Type B pancreatic cell (in vitro differentiated cells): ENCODE measurements at places on chromosomes 5 and 9. TPM values are rescaled to one million over a fixed set of nuclear protein-coding genes. Genes with fewer than 3 reads are reported as not detected.

SHC3 gene
- total RNA-seq, result 4.8 and 5.3 TPM in 2 replicates

ZNG1C gene
- 27.2 and 33.2 TPM in 2 replicates for total RNA-seq

DNA sequence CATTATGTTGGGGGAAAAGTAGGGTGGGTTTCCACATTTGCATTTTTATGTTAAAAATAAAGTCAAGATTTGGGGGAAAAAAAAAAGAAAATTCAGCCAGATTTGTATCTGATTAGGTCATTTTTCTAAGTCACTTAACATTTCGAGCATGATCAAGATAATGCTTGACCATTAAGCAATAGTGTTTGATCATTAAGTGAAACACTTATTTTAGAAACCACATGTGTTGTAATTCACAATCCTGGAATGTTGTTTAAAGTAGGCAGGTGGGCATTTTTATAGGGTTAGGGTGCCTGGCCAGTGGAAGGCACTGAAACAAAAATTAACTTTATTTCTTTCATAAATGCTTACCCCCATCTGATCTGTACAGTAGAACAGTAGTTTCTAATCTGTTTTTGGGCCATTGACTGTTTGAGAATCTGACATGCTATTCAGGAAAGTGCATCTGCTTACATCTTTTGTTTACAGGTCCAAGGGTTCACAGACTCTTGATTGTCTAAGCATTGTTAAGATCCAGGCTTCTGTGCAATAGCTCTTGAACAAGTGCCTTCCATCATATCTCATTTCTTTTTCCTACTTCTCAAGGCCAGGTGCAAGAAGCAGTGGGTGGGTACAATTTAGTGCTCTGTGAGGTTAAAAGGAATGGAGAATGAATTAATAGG is 9.1 kb downstream of the ZCCHC9 start:
- DNase-seq, result no peak

DNA sequence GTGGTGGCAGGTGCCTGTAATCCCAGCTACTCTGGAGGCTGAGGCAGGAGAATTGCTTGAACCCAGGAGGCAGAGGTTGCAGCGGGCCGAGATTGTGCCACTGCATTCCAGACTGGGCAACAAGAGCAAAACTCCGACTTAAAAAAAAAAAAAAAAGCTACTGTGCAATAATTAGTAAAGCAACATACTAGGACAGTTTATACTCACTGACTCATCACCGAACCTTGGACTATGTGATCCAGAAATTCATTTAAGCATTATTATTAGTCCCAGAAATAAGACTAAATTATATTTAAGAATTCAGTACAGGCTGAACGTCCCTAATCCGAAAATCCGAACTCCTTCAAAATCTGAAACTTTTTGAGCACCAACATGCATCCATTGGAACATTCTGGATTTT is 37.8 kb downstream of the GOLPH3 start:
- DNase-seq, result no peak

DNA sequence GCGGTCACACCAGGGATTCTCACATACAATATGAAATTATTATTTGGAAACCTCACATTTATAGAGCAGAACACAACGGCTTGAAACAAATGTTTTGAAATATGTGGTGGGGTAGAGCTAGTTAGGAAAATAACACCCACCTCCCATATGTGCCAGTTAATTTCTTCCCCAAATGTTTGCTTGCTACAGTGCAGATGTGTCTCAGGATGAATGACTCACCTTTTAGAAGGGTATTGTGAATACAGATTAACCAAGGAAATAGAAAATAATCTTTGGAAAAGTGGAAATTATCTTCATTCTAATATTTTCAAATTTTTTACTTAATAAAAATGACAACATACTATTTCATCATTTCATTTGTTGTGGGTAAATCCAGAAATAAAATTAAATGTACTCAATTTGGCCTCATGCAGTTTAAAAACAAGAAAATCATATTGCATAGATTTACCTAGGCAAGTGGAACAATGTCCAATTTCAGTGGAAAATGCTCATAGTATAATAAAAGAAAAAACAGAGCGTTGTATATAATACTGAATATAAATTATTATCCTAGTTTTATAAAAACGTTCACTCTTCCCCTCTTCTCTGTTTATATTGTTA is 39.3 kb upstream of the RICTOR start:
- no peak for DNase-seq

DNA sequence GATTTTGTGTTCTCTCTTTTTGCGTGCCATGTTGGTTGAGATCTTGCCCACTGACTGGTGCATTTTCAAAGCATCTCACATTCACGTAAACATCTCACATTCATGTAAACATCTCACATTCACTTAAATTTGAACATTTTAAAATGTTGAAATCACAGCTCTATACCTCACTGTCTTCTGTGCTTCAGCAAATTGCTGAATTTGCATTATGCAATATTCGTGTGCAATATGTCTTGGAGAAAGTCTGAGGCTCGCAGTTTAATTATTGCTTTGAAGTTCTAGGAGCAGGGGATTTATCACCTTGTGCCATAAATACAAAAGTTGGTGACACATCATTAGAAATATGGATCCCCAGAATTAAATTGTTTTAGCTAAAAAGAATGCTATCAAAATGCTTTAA is 42.6 kb downstream of the TNFSF15 start:
- DNase-seq, result no peak

- DNase-seq, result peak; percentile 42
Measured at GRCh38 chr5:133702791-133703770, 90.7 kb upstream of the FSTL4 start.

DNA sequence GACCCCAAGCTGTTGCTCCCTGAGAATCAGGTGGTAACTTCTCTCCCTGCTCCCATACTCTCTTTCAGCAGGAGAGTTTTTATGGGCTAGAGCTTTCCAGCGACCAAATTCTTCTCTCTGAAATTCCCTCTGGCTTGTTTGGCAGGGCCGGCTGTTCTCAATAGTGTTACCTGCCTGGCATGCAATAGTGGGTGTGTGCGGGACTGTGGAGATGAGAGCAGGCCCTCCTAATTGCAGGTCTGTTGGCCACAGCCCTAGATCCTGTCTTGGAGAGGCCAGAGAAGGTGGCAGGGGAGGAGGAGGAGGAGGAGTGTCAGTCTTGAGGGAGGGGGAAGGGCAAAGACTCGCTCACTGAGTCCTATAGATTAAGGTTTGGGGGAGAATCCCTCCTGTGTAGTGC is 29.5 kb downstream of the AQP7 start:
- DNase-seq, result no peak

- no peak for DNase-seq
Measured at GRCh38 chr5:128644863-128645262, 106.8 kb upstream of the FBN2 start.

GRCh38 chr9:132651259-132651658 is 18.5 kb downstream of the DDX31 start:
- DNase-seq, result no peak

DNA sequence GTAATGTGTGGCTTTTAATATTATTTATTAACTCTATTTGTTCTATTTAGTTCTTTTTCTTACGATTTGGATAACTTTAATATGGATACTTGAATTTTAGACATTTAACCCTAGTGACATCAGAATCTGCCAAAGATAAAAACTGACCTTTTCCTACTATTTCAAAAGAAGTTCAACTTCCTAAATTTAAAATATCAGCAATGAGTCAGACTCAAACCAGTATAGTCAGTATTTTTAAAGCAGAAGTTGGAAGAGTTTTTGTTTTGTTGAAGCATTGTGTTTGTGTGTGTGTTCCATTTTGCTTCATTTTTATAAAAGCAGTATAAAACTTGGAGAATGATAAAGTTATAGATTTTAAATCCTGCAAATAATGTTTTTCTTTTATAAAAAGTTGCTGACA is 251.8 kb upstream of the RASA1 start:
- DNase-seq, result no peak

DNA sequence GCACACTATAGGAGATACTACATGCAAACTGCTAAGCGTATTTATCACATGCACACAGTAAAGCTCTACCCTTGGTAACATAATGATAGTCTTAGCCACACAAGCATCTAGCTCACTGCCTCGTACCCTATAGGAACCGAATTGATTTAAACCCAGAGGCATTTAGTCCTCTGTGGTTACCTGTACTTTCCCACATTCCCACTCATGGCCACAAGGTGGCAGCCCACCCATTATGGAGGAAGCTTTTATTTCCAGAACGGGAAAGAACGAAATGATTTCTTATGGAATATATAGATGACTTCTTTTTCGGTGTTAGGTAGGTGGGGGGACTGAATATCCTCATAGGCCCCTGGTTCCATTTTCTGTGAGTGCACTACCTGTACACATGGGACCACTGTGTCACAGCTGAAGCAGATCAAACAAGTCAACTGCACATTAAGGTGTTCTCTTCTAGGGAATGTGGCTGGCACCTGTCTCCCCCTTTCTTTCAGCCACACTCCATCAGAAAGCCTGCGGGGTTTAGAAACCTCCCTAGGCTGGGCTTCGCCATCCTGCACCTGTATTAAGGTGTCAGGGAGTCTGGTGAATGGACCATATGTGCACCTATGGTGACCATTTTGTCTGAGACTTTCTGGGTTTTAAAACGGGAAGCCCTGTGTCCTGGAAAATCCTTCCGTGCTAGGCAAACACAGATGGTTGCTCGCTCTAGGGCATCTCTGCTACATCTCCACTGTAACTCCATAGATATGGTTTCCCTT is 313.2 kb downstream of the SLIT3 start:
- DNase-seq, result peak; percentile 81

GRCh38 chr5:147567917-147568598 is 58.2 kb upstream of the DPYSL3 start:
- DNase-seq, result no peak

GRCh38 chr9:113509463-113509862 is 45.9 kb downstream of the RGS3 start:
- DNase-seq, result no peak

- no peak for DNase-seq
Measured at GRCh38 chr5:68463606-68464005, 248.1 kb downstream of the PIK3R1 start.

GRCh38 chr9:98021306-98022040 is 35.1 kb upstream of the NANS start:
- no peak for DNase-seq
